HCT116 (cell line): ENCODE measurements at places on chromosomes 13 and 19. TPM values are rescaled to one million over a fixed set of nuclear protein-coding genes. Genes with fewer than 3 reads are reported as not detected.

- no peak for DNase-seq
Measured at GRCh38 chr13:71596116-71596515, 270.9 kb downstream of the DACH1 start.

DNA sequence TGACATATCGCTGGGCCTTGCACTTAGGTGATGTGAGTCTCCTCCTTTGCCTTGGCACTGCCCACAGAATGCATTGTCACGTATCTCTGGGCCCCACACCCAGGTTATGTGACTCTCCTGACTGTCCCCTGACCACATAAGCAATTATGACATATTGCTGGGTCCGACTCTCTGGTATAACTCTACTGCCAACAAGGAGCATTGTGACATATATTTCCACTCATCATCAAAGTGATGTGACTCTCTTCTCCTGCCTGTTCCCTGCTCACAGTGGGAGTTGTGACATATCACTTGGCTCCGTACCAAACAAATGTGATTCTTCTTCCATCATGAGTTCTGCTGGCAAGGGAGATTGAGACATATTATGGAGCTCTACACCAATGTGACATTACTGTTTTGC lies 15.4 kb upstream of the ZNF681 start:
- DNase-seq, result no peak

DNA sequence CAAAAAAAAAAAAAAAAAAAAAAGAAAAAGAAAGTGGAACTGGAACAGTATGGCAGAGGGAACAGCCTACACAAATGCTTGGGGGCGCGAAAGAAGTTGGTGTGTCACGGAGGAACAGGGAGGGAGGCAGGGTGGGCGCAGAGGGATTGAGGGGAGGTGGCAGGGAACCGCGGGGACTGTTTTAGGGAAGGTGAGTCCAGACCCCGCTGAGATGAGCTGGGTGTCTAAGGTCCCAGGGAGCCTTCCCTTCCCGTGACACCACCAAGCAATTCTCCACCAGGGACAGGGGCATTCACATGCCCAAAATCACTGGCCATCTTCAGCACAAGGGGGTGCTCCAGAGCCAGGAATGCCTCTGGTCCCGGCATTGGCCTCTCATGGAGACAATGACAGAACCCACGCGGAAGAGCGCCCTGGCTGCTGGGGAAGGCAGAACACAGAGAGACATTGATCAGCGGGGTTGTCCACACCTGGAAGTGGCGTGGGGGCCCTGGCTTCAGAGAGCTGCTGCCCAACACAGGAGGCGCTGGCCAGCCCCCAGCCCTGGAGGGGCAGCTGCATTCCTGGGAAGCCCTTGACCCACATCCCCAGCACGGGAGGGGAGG lies 6.9 kb downstream of the PEAK3 start:
- DNase-seq, result no peak

Gene ISYNA1
- 365 TPM for total RNA-seq

- no peak for DNase-seq
Measured at GRCh38 chr19:51882518-51882917, 5.2 kb downstream of the ZNF577 start.
